Stimulated activated CD4-positive, alpha-beta T cell treated with anti-CD3 and anti-CD28 coated beads, Interleukin-2, amount 100 ng/mL, for 48 hours (primary cell): ENCODE measurements at places on chromosomes 11 and 22.
A peak's percentile ranks its signal among the peaks of the same experiment; 100 is the strongest.

GRCh38 chr22:50627642-50628542, at the start of gene ARSA:
Gene ARSA, minus strand, starts transcription at chr22:50628152. Its CDS starts 373 bp downstream, at chr22:50627779.
- DNase-seq: peak; percentile 54

DNA sequence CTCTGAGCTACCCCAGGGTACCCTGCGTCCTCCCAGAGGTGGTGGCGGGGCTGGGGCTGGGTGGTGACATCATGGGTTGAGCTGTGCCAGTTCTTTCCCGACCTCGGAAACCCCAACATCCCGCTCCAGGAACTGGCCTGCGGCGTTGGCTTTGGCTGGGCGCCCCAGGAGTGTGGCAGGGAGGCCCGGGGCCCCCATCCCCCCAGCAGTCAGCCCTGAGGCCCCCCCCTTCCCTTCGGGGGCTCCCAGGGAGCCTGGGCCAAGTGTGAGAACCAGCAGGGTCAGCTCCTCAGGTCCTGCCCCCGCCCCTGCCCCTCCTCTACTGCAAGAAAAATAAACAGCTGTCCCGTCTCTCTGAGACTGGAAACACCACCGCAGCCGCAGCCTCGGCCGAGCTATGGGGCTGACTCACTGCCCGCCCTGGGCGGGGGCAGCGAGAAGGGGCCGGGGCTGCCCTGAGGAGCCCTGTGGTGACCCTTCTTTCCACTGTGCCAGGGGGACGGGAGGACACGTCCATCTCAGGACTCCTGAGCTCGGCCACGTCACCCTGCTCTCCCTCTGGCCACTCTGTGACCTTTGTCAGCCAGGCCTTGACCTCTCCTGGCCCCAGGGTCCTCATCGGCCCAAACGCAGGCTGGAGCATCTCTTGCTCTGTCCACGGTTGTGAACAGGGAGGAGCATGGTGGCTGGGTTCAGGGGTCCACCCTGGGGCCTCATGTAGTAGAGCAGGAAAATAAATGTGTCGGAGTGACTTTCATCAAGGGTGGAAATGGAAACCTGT, 73.4 kb downstream of the WNT7B start:
- no peak for DNase-seq

GRCh38 chr11:1542267-1542666, 29.8 kb downstream of the DUSP8 start:
- DNase-seq: no peak

DNA sequence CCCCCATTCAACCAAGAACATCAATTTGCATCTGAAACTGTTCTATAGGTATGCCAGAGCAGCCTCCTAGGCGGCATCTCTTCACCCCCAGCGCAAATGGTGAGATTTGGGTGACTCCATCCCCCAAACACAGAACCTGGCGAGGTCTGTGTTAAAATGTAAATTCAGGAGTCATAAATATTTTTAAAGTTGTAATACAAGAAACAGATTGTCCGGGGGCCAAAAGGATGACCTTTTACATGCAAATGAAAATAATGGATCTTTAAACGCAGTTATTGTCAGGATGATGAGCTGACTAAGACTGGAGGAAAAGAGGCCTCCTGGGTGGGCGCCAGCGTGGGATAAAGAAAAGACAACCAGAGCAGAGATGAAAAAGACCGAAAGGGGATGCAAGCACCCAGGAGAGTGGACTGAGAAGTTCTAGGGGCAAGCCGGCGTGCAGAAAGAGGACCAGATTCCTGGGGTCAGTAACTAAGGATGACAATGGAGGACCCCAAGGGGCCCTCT, 16.0 kb upstream of the ADA2 start:
- DNase-seq: no peak

DNA sequence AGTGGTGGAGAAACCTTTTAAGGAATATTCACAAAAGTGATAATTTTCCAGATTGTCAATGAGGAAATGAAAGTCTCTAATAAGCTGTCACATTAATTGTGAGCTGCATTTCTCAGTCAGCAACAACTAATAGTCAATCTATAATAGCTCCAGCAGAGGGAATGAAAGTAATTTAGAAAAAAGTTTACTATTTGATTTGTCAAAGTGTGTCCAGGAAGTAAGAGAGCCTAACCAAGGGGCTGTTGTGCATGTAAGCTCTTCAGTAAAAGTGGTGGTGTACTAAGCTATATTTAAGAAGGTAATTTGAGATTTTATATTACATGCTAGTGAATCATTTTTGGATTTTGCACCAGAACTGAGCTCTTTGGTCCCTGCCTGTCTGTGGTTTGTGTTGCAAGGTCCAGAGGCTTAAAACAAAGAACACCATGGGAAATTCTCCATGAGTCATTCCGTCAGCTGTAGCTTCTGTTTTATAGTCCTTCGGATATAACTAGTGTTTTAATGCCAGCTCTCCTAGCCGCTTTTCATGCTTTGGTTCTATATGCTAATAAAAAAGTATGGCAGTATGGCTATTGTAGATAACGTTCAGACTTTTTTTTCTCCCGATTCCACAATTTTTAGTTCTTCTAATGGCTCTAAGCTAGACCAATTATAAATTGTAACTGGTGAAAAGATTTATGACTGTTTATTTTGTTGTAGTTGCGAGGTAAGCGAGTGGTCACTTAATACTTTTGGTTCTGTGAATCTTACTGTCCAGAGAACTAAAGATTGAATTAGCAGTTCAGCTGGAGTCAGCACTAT, 64.6 kb downstream of the ARHGEF12 start:
- no peak for DNase-seq

- no peak for DNase-seq
Observed at GRCh38 chr11:103648054-103648453, 388.4 kb upstream of the DDI1 start.

DNA sequence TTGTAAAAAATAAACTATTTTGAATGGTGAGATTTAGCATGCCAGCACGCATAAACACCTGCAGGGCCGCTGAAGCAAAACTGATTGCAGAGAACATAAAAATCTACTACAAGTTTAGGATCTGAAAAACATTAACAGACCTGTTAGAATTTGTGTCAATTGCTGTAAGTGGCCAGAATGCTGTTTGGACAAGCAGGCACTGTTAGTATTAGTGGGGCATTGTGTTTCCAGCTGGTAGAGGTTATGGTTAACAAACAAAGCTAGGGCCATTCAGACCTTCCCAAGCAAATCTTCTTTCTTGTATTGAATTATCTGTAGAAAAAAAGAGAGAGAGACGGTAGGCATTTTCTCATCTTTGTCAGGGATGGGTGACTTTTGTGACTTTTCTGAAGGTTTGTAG, 57.6 kb upstream of the OLFML1 start:
- no peak for DNase-seq

GRCh38 chr11:76228071-76228874, 22.0 kb upstream of the WNT11 start:
- no peak for DNase-seq

GRCh38 chr22:25833091-25833490, 91.1 kb downstream of the MYO18B start:
- no peak for DNase-seq

GRCh38 chr22:24005201-24005600, at the start of gene GSTT4:
Gene GSTT4, minus strand, starts transcription at chr22:24005453. Its CDS starts 97 bp downstream, at chr22:24005356.
- no peak for DNase-seq

DNA sequence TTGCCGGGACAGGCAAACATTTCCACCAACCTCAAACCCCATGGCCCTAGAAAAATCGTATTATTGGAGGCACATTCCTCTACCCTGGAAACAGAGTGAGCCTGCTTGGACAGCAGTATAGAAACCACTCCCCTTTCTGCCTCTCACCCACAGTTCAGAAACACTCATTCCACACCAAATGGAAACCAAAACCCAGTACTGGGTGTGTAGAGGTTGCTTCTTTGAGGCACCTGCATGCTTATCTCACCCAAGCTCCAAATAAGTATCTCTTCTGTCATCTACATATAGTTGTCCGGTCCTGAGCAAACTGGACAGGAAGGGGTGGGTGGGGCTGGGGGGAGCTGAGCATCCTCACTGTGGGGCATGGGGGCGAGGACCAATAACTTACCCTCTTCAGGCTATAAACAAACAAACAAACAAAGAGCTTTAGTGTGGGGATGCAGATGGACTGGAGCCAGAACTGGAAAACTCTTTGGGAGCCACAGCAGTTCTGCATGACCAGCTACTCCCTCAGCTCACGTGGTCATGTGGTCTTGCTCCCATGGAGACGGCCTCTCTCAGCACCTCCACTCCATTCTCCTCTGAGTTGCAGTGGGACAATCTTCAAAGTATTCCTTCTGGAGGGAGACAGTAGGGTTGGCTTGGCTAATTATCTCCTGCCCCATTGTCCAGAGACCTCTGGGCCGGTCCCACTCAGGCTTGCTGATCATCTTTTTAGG, 1.0 kb upstream of the PLAAT2 start:
- no peak for DNase-seq

DNA sequence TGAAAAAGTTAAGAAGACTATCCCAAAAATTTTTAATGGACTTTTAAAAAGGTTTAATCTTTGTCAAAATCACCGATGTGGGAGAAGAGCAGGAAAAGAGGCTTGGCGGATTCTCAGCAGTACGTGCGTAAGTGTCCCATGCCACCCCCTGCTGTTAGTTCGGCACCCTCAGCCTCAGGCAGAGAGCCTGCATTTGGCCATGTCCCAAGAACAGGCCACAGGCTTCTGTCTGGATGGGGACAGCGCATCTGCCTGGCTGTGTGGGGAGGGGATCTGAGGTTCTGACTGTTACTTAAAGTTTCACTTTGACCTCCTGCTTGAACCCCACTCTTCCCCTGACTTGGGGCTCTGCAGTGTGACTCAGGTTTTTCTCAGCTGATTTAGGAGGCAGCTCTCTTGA, 35.3 kb downstream of the EXT2 start:
- no peak for DNase-seq

- no peak for DNase-seq
Observed at GRCh38 chr11:115707180-115707905, 203.1 kb upstream of the CADM1 start.

GRCh38 chr11:19966441-19966840, 193.8 kb downstream of the DBX1 start:
- no peak for DNase-seq

- DNase-seq: no peak
Observed at GRCh38 chr11:86551288-86552092, 120.9 kb downstream of the ME3 start.

GRCh38 chr11:131888230-131888855, 517.9 kb downstream of the NTM start:
- no peak for DNase-seq

GRCh38 chr22:28175730-28176492, 256.9 kb upstream of the PITPNB start:
- no peak for DNase-seq

GRCh38 chr22:45224988-45225731, 15.5 kb downstream of the KIAA0930 start:
- DNase-seq: no peak

- no peak for DNase-seq
Observed at GRCh38 chr22:27671413-27671935, 130.1 kb downstream of the MN1 start.

GRCh38 chr11:125224391-125225021, 60.0 kb downstream of the PKNOX2 start:
- DNase-seq: no peak

GRCh38 chr11:108654994-108655631, 9.8 kb upstream of the DDX10 start:
- DNase-seq: peak; percentile 15

GRCh38 chr11:17638311-17638710, 81.1 kb upstream of the MYOD1 start:
- DNase-seq: no peak

DNA sequence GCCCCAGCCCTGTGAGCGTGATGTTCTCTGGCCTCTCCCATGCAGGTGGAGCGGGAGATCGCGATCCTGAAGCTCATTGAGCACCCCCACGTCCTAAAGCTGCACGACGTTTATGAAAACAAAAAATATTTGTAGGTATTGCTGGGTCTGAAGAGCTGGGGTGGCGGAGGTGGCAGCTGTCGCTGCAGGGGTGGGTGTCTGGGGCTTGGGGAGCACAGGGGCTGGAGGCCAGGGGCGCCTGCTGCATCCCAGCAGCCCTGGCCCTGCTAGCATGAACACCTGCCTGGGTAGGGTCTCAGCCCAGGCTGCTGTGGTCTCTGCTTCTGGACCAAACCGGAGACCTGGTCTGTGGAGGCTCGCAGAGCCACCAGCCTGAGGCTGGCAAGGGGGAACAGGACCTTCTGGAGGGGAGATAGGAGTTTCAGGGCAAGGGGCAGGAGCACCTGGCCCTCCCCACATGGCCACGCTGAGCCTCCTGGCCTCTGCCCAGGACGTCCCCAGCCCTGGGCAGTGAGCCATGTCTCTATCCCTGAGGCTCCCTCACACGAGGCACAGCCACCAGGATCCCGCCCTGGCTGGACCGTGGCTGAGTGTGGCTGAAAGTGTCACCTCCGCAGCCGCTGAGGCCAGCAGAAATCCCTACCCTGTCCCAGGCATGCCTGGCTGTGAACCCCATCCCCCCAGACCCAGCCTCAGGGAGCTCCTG, 48.2 kb downstream of the MOB2 start:
- no peak for DNase-seq

DNA sequence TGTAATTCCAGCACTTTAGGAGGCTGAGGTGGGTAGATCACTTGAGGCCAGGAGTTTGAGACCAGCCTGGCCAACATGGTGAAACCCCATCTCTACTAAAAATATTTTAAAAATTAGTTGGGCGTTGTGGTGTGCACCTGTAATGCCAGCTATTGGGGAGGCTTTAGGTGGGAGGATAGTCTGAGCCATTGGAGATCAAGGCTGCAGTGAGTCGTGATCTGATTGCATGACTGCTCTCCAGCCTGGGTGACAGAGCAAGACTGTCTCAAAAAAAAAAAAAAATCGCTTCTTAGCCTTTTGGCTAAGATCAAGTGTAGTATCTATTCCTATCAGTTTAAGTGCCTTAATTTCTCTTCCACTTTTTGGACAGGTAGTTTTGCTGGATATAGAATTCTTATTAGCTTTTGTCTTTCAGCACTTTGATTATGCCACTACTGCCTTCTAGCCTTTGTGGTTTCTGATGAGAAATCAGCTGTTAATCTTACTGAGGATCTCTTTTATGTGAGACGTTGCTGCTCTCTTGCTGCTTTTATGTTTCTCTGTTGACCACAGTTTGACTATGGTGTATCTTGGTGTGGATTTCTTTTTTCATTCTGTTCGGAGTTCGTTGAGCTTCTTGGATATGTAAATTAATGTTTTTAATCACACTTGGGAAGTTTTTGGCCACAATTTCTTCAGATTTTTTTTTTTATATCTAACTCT, 24.7 kb downstream of the CHEK1 start:
- DNase-seq: no peak

- DNase-seq: no peak
Observed at GRCh38 chr22:20191000-20191515, 40.2 kb upstream of the CCDC188 start.

GRCh38 chr11:3616721-3617460, 24.9 kb downstream of the ART5 start:
- no peak for DNase-seq

- no peak for DNase-seq
Observed at GRCh38 chr11:62556875-62557631, 10.4 kb upstream of the AHNAK start.

- DNase-seq: no peak
Observed at GRCh38 chr11:64395545-64396078, 36.6 kb downstream of the RPS6KA4 start.
